Cardiac muscle cell (in vitro differentiated cells and primary cell): ENCODE measurements at places on chromosomes 6 and 20.

GRCh38 chr6:25960734-25961133, 1.9 kb upstream of the TRIM38 start:
- DNase-seq = no peak
- H3K27ac ChIP-seq = no peak overlapping the region
- peaks cover 5% of the 10 kb centered on the region for H3K4me1 ChIP-seq
- no peak overlapping the region for H3K4me3 ChIP-seq
- H3K27me3 ChIP-seq = no peaks in the 10 kb centered on the region

DNA sequence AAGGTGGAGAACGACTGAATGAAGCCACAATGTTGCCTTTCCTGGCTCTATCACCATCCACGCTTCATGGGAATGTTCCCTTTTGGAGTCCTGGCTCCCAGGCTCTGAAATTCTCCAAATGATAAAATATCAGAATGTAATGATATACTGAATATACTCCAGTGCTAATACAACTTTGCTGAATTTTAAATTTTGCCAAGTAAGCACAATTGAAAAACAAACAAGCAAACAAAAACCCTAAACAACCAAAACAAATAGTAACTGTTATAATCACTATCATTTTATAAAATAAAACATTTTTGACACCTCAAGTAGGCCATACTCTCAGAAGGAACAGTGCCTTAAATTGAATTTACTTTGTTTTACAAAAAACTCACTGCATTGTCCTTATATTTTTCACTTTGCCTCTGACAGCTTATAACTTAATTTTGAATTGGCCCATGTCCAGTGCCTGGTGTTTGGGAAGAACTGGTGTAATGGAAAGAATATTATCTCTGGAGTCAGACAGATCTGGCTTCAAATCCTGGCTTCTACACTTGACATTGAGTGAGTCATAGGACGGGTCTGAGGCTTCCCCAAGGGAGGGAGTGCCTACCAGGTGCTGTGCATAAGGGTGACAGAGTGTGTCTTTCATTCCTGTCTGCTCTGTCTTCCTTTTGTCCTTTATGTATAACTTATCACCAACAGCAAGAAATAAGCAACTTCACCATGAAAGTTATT, 698.3 kb downstream of the EPM2A start:
- no peaks in the 10 kb centered on the region for H3K36me3 ChIP-seq
- no peaks in the 10 kb centered on the region for H3K4me1 ChIP-seq
- no peak overlapping the region for H3K4me3 ChIP-seq
- no peaks in the 10 kb centered on the region for H3K27me3 ChIP-seq

DNA sequence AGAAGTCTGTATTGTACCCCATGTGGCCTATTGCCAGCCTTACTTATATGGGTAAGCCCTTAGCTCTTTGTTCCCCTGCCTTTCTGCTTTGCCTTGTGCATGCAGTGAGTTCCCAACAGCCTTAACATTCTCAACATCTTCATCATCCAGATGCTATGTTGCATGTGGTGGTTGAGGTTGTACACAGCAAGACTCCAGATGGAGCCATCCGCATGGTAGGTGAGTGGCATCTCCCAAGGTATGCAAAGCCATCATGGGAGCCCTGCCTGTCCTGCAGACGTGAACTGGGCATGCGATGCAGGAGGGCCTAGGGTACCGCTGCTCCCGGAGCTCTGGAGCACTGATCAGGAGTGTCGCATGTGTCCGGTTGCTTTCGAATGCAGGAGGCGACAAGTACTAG, 16.1 kb downstream of the CEP43 start:
- DNase-seq = no peak
- peaks cover 13% of the 10 kb centered on the region for H3K36me3 ChIP-seq
- no peaks in the 10 kb centered on the region for H3K27me3 ChIP-seq
- H3K27ac ChIP-seq = no peak overlapping the region

DNA sequence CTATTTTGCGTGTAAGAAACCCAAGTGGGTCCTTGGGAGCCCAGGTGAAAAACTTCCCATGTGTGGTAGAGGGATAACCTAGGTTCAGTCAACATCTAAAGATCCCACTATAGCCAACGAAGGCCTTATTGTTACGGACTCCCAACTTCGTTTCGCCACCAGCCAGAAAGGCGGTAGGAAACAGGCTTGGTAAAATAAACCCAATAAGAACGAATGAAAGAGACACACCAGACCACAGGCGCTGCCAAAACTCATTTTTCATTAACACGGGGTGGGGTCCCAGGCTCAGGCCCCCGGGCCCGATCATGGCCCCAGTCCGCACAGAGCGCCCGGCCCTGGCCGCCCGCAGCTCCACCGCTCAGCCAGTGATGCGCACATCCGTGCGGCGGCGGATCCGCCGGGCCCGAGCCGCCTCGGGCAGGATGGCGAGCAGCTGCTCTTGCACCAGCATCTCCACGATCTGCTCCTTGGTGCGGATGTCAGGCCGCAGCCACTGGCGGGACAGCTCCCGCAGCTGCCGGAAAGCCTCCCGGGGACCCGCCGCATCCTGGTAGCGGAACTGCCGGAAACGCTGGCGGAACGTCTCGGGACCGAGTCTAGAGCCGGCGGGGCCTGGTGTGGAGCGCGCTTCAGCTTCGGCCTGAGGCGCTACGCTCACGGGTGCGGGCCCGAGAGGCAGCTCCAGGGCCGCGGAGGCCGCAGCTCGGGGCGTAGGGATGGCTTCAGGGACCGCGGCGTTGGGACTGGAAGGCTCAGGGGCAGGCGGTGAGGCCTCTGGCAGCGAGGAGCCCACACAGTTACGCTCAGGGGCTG, 709 bp downstream of the SCAND1 start:
- no peaks in the 10 kb centered on the region for H3K36me3 ChIP-seq
- peak overlapping the region; percentile 99 for H3K27ac ChIP-seq
- H3K4me3 ChIP-seq = peak overlapping the region; percentile 83
- DNase-seq = peak; percentile 65
- H3K4me1 ChIP-seq = peaks cover 16% of the 10 kb centered on the region

- H3K4me1 ChIP-seq = no peaks in the 10 kb centered on the region
- H3K27ac ChIP-seq = no peak overlapping the region
- DNase-seq = peak; percentile 47
- no peaks in the 10 kb centered on the region for H3K27me3 ChIP-seq
- H3K36me3 ChIP-seq = no peaks in the 10 kb centered on the region
Observed at GRCh38 chr20:38658879-38659596, 57.4 kb downstream of the ARHGAP40 start.

GRCh38 chr6:72930556-72931132, 294.7 kb downstream of the KHDC1L start:
- no peak overlapping the region for H3K27ac ChIP-seq
- DNase-seq = no peak

DNA sequence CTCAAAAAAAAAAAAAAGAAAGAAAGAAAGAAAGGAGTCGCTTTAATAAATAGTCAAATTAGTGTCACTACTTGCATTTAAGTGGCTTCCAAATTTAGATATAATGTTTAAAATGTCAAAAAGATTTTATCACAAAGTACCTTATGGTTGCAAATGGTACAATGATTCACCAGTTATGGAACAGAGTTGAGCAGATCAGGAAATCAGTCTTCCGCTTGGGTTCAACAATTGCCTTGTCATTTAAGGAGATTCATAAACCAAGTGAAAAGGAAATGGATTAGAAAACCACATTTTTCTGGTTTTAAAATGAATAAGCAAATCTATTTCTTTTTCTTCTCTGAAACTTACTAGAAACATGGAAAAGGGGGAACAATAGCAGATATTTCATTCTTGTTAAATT, 94.8 kb upstream of the PTPRT start:
- H3K4me3 ChIP-seq = no peak overlapping the region
- H3K27me3 ChIP-seq = no peaks in the 10 kb centered on the region
- no peak for DNase-seq
- H3K36me3 ChIP-seq = no peaks in the 10 kb centered on the region

GRCh38 chr6:124676033-124676432, 286.2 kb upstream of the RNF217 start:
- DNase-seq = peak; percentile 19
- no peak overlapping the region for H3K4me3 ChIP-seq
- no peak overlapping the region for H3K27ac ChIP-seq
- H3K4me1 ChIP-seq = no peaks in the 10 kb centered on the region
- H3K36me3 ChIP-seq = no peaks in the 10 kb centered on the region

DNA sequence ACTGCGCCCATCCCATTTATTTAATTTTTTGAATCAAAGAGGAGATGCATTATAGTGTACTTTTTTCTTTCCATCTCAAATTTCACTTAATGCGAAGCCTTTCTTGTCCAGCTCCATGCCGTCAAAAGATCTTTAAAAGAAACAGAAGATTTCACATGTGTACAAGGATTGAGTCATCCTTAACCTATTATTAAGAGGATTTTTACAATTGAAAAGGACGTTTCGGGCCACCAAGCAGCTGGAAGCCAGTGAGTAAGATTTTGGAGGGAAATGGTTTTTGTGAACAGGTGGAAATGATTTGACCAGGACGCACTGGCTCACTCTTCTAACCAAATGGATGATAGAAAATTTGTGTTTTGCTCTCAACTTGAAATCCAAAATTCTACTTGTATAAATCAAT, 15.1 kb upstream of the CCDC170 start:
- no peaks in the 10 kb centered on the region for H3K27me3 ChIP-seq
- H3K27ac ChIP-seq = no peak overlapping the region
- no peaks in the 10 kb centered on the region for H3K4me1 ChIP-seq
- H3K4me3 ChIP-seq = no peak overlapping the region

DNA sequence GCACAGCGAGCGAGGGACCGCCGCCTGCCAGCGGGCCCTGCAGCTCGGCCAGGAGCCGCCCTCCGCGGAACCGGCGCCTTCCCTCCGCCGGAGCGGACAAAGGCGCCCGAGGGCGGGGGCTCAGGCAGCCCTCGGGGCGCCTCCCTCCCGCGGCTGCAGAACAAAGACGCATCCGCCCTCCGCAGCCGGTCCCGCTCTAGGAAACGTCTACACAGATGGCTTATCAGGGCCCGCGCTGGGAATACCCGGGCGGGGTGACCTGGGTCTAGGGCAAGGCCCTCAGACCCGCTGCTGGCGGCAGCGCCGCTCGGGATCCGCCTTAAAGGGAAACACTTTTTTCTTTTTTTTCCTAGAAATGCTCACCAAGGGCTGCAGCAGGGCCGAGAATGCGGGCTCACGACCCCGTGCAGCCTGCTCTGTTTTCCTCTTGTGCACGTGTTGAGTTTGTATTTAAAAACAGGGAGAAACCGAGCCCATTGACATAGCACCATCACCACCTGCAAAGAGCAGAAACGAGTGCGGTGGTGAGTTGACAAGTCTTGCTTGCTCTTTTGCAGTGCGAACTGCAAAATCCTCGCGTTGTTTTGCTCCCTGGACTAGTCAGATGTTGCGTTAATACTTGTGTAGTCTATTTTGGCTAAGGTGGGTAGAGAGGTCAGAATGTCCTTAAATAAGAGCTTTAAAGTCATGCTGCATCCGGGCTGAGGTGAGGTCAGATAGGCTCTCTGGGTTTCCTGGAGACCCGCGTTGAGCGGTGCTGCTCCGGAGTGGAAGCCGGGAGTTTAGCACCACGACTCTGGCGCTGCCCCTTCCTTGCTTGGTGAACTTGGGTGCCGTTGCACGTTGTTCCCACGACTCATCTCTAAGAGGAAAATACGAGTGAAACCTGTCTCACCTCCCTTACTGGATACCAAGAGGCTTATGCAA, 1.1 kb upstream of the RPS6KA2 start:
- peaks cover 41% of the 10 kb centered on the region for H3K27me3 ChIP-seq
- no peaks in the 10 kb centered on the region for H3K36me3 ChIP-seq
- DNase-seq = peak; percentile 61
- H3K4me3 ChIP-seq = peak overlapping the region; percentile 62
- H3K27ac ChIP-seq = peak overlapping the region; percentile 81
- no peaks in the 10 kb centered on the region for H3K4me1 ChIP-seq

GRCh38 chr6:105482227-105482844, 79.5 kb upstream of the PREP start:
- no peaks in the 10 kb centered on the region for H3K36me3 ChIP-seq
- no peak overlapping the region for H3K27ac ChIP-seq
- H3K27me3 ChIP-seq = peaks cover 14% of the 10 kb centered on the region
- H3K4me1 ChIP-seq = peaks cover 14% of the 10 kb centered on the region
- DNase-seq = peak; percentile 77

GRCh38 chr6:139752086-139752485, 377.6 kb upstream of the CITED2 start:
- no peaks in the 10 kb centered on the region for H3K27me3 ChIP-seq
- no peak overlapping the region for H3K27ac ChIP-seq
- no peak for DNase-seq
- no peak overlapping the region for H3K4me3 ChIP-seq
- H3K36me3 ChIP-seq = no peaks in the 10 kb centered on the region

GRCh38 chr20:58471193-58472164, 43.7 kb downstream of the APCDD1L start:
- no peaks in the 10 kb centered on the region for H3K4me1 ChIP-seq
- H3K27me3 ChIP-seq = no peaks in the 10 kb centered on the region
- no peak for DNase-seq
- no peaks in the 10 kb centered on the region for H3K36me3 ChIP-seq
- H3K27ac ChIP-seq = no peak overlapping the region

- H3K36me3 ChIP-seq = no peaks in the 10 kb centered on the region
- peaks cover 24% of the 10 kb centered on the region for H3K27me3 ChIP-seq
- DNase-seq = peak; percentile 54
- H3K27ac ChIP-seq = no peak overlapping the region
- no peak overlapping the region for H3K4me3 ChIP-seq
Observed at GRCh38 chr6:12844284-12845223, 128.0 kb downstream of the PHACTR1 start.

- H3K27me3 ChIP-seq = no peaks in the 10 kb centered on the region
- H3K27ac ChIP-seq = no peak overlapping the region
- no peaks in the 10 kb centered on the region for H3K4me1 ChIP-seq
- DNase-seq = peak; percentile 87
- H3K36me3 ChIP-seq = no peaks in the 10 kb centered on the region
- H3K4me3 ChIP-seq = no peak overlapping the region
Observed at GRCh38 chr6:134288538-134289203, 29.2 kb downstream of the SGK1 start.

DNA sequence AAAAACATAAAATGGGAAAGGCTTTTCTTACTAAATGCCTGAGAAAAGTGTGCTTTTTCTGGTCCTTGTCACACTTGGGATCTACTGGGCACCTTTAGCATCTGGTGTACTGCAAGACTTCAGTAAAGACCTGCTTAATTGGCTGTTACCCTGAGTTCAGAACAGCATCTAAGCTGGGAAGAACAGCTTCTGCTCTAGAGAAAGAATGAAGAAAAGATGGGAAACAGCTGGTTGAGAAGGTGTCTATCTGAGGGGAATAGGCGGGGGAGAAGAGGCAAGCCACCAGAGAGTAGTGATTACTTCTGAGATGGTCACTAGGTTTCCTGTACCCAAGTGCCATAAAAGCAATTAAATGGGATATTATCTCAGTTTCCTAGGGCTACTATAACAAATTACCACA, 128.2 kb upstream of the SPACA1 start:
- no peaks in the 10 kb centered on the region for H3K4me1 ChIP-seq
- no peak overlapping the region for H3K27ac ChIP-seq
- H3K27me3 ChIP-seq = no peaks in the 10 kb centered on the region
- DNase-seq = no peak
